ENCODE measurements at places on chromosomes 13 and 19.

- DNase-seq: no peak
Observed at GRCh38 chr19:7908078-7908699, 4.5 kb downstream of the MAP2K7 start.

DNA sequence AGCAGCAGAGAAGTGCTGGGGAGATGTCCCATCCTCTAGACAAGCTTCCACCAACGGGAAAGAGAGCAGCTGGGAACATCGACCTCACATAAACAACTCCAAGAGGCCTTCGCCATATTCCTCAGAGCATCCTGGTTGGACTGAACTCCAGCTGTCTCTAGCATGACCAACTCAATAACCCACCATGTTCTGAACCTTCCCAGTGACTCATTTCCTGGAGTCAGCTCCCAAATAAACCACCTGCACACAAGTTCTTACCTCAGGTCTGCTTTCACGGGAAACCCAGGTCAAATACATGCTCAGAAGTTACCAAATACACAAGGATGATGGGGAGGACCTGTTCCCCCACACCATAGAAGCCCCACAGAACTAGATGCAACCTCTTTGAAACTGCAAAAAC, 878.5 kb downstream of the UQCRFS1 start:
- DNase-seq: no peak

GRCh38 chr13:23086968-23087623, 93.7 kb upstream of the SGCG start:
- DNase-seq: no peak

GRCh38 chr13:110746438-110746837, 32.9 kb downstream of the ING1 start:
- no peak for DNase-seq

DNA sequence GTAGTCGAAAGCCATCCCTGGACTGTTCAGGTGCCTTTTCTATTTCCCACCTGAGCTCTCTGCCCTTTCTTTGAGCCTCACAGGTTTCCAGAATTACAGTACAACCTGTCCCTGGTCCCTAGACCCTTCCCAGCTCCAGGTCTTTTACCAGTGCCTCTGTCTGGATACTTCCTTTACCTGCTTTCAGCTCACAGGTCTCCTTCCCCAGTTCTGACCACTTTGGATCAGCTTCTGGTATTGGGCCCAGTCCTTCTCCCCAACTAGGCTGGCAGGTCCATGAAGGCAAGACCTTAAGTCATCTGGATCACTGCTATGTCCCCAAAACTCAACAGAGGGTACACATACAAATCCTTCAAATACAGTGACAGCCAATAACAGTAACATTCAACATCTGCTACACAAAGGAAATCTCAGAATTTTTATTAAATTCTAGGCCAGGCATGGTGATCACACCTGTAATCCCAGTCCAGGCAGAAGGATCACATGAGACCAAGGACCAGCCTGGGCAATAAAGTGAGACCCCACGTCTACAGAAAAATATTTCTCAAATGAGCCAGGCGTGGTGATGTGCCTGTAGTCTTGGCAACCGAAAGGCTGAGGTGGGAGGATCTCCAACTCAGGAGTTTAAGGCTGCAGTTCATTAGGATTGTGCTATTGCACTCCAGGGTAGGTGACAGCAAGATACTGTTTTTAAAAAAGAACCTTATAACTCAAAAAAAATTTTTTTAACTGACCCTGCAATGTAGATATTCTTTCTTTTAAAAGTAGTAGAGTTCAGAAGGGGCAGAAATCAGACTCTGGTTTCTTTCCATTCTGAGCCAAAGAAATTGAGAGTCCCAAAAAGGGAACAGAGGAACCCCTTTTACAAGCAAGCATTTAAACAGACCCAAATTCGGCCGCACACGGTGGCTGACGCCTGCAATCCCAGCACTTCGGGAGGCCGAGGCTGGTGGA, 1.3 kb downstream of the RPS16 start:
- no peak for DNase-seq

GRCh38 chr13:57815600-57815999, 184.1 kb downstream of the PCDH17 start:
- DNase-seq: no peak

GRCh38 chr19:18475004-18475453, 37.1 kb upstream of the ISYNA1 start:
- no peak for DNase-seq

- no peak for DNase-seq
Observed at GRCh38 chr13:77415253-77416071, 88.6 kb upstream of the MYCBP2 start.

GRCh38 chr19:6384381-6384780, 8.6 kb downstream of the GTF2F1 start:
- DNase-seq: no peak

DNA sequence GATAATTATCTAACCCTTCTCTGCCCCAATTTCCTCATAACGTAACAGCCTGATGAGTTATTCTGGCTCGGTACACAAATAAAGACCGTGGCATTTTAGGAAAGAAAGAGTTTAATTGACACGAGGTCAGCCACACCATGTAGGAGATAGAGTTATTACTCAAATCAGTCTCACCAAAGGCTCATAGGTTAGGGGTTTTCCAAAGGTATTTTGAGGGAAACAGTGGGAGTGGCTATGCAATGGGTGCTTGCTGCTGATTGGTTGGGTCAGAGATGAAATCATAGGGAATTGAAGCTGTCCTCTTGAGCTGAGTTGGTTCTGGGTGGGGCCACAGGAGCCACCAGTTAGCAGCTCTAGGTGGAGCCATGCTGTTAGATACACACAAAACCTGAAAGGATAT, 137.5 kb downstream of the FREM2 start:
- no peak for DNase-seq

DNA sequence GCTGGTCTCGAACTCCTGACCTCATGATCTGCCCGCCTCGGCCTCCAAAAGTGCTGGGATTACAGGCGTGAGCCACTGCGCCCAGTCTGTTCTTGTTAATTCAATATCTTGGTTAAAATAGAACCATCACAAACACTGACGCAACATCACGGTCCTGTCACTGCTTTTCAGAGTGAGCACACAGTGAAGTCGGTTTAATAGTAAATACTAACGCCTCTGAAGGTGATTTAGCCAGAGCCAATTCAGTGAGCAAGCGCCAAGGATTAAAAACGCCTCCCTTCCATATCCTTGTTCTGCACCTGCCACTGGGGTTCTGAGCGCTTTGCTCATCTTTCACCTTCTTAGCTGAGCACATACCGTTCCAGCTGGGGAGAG, 30.3 kb downstream of the LAMP1 start:
- no peak for DNase-seq

DNA sequence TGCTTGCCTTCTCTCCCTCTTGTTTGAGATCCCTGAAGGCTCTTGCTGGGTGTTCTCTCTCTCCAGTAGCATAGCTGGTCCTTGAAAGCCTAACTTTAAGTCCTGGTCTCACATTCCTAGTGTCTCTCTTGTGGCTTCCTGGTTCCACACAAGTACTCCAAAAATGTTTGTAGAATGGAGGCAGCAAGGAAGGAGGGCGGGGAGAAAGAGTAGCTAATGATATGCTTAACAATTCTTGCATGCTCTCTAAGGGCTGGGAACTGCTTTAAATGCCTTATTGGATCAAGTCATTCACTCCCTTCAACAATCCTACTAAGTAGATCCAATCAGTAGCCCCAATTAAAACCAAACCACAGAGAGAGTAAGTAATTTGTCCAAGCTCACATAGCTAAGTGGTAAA, 357.3 kb downstream of the KLF5 start:
- no peak for DNase-seq

DNA sequence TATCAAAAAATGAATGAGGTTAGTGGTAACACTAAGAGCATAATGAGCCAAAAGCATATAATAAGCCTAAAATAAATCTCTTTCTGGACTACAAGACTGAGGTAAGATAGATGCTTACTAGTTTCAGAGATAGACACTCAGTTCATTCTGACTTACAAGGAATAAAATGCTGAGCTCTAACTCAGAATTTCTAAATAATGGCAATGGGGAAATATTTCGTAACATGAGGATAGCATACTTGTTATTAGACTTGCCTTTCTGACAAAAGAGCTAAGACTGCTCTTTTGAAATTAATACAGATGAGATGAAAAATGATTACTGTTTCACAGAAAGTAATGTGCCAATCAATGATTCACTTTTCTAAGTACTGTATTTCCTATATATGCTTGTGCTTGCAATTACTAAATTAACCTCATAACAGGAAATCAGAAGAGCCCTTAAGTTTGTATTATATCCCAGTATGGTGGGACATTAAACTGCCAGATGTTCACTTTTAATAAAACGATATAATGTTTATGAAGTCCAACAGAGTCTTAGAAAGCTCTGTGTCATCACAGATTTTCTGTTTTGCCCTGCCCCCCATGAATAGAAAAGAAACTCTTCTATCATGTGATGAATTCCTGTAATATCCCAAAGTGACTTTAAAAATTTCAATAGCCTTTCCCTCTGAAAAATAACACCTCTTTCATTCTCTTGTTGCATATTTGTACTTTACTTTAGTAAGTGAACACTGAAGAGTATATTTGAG, 2771.0 kb upstream of the PCDH20 start:
- no peak for DNase-seq

- DNase-seq: no peak
Observed at GRCh38 chr19:16042533-16043085, 33.7 kb upstream of the TPM4 start.

DNA sequence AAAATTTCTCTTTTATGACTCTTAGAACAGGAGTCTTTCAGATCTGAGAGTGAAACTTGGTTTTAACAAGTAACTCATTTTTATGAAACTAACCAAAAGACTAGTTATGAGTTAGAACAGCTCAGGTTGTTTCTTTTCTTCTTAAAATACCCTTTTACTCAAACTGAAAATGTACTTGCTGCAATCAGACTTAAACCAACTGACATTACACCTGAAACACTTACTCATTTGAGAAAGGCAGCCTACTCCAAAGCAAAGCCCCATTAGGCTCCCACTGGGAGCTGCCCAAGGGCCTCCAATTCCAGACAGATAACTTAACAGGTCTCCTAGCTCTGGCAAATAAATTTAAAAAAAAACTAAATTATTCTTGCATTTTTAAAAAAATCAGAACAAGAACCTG, 3.6 kb downstream of the FOXO1 start:
- no peak for DNase-seq

DNA sequence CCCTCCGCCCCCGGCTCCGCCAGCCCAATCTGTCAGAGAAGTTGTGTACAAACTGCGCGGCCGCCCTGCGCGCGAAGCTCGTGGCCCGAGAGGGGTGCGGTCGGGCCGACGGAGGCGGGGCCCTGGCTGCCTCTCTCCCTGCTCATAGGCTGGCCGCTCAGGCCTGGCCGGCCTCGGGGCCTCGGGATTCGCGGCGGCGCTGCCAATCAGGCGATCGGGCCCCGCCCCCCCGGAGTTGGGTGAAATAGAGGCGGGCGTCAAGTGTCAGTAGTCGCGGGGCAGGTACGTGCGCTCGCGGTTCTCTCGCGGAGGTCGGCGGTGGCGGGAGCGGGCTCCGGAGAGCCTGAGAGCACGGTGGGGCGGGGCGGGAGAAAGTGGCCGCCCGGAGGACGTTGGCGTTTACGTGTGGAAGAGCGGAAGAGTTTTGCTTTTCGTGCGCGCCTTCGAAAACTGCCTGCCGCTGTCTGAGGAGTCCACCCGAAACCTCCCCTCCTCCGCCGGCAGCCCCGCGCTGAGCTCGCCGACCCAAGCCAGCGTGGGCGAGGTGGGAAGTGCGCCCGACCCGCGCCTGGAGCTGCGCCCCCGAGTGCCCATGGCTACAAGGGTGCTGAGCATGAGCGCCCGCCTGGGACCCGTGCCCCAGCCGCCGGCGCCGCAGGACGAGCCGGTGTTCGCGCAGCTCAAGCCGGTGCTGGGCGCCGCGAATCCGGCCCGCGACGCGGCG, at the start of gene KLF5:
Gene KLF5, plus strand, starts transcription at position 270 of the 724 bp plus-strand sequence. Its CDS starts 323 bp downstream, at position 593.
- DNase-seq: peak; percentile 69

GRCh38 chr13:114130837-114131582, 1.4 kb downstream of the RASA3 start:
- peak; percentile 29 for DNase-seq

DNA sequence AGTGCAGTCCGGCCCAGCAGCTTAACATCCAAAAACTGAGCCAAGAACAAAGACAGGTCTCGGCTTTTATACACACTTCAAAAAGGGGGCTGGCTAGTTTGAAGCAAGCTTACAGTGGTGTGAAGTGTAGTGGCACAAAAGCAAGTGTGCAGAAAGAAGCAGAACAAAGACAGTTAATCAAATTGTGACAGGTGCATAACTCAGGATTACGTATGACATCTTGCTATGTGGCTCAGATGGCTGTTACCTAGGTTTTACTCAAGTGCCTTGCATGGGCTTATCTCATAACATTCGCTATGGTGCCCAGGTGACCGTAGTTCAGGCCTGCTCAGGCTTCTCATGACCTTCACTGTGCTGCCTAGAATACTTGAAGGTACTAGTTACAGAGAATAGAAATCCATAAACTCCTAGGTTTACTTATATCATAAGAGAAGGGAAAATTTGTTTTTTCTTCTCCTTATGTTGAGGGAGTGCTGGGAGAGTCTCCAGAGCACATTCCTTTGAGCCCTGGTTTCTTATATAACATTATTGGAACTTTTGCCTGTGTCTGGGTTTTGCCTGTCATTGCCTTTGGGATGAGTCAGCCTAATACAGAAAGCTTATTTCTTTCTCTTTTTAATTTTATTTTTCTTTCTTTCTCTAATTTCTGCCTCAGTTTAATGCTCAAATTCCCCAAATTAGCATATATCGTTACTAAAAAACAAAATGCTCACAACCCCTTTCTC, 1629.1 kb upstream of the PCDH20 start:
- no peak for DNase-seq

DNA sequence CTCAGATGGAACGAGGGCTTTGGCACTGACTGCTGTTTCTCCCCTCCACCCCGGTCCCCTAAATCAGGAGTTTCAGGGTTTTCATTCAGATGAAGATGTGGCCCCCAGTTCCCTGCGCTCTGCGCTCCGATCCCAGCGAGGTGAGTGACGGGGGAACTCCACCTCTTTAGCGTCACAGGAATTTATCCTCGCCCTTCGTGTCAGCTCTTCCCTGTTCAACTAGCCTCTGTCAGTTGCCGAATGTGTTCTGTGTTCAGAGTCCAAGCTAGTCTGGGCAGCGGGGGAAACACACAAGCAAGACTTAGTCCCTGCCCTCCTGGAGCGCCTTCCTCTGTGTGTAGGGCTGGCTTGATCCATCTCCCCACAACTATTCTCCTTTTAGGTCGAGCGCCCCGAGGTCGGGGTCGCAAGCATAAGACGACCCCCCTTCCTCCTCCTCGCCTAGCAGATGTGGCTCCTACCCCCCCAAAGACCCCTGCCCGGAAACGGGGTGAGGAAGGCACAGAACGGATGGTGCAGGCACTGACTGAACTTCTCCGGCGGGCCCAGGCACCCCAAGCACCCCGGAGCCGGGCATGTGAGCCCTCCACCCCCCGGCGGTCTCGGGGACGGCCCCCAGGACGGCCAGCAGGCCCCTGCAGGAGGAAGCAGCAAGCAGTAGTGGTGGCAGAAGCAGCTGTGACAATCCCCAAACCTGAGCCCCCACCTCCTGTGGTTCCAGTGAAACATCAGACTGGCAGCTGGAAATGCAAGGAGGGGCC, 1.8 kb downstream of the KMT2B start:
- DNase-seq: no peak

- DNase-seq: no peak
Observed at GRCh38 chr13:110507678-110508381, 53.7 kb downstream of the RAB20 start.

DNA sequence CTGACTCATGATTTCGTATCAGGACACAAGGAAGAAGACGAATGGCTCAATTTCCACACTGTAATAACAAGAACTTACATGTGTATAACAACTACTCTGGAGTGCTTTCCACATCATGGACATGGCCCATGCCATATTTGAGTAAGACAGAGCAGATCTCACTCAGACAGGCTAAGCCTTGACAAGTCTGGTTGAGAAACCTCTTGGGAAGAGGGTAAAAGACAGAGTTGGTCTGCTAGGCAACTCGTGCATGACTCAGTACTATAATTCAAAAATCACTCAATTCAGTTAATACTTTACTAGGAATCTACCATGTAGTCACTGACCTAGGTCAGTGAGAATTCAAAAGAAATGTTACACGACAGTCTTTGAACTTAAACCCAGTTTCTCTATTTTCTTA, 5.7 kb upstream of the THSD1 start:
- DNase-seq: no peak

Data from hippocampal formation (tissue), 2 donors.